Activated CD4-positive, alpha-beta T cell treated with anti-CD3 and anti-CD28 coated beads for 1 hour (primary cell): ENCODE measurements at places on chromosomes 5 and 9.

DNA sequence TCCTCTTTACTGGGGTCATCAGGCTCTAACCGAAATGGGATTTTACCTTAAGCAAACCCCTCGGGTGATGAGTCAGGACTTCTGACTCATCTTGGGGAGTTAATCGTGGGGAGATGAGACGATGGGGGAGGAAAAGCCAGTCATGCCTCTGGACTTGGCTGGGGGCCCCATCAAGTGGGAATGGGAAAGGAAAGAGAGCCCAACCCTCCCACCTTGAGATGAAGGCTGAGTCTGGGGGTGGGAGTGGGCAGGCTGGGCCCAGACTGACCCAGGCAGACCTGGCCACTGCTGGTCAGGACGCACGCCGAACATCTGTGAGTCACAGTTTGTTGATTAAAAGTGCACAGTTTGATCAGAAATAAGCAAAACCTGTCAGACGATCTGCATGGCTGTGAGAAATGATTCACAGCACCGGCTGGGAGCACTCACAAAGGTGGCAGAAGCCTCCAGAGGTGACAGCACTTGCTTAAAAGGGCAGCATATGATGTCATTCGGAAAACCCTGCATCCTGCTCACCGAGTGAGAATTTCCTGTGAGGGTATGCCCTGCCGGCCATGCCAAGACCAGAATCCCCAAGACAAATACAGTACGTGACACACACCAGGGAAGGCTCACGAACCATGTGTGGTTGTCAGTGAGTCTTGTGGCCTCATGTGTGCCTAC is 50.0 kb upstream of the SLC25A51 start:
- DNase-seq = no peak

DNA sequence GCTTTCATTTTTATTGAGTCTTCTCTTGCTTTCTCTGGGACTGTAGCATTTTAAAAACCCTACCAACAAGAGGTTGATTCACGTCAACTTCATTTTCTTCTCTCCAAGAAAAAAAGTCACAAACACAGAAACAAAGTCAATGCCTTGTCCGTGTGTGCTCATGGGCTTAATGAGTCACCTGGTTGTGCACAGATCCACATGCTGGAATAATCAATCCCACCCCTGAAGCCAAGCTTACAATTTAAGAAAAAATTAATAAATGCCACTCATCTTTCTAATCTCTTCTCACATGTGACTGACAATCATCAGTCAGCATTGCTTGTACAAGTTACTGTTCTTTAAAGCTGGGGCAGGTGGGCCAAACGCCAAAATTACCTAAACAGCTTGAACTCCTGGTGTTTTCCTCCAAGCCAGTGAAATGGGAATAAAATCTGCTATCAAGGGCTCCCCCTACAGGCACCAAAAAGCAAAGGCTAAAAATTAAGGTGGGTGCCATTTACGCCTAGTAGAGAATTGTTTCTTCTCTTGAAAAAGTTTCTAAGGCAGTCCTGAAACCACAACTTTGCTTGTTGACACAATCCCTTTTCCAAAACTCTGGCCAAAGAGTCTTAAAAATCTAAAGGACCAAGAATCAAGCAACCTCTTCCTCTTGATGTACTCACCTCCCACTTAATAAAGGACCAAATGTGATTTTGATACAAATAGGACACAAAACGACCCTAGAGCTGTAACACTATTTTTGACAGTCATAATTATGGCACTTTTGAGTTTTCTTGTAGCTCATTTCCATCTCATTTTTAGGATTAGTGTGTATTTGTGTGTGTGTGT is 21.3 kb downstream of the TRMO start:
- no peak for DNase-seq

DNA sequence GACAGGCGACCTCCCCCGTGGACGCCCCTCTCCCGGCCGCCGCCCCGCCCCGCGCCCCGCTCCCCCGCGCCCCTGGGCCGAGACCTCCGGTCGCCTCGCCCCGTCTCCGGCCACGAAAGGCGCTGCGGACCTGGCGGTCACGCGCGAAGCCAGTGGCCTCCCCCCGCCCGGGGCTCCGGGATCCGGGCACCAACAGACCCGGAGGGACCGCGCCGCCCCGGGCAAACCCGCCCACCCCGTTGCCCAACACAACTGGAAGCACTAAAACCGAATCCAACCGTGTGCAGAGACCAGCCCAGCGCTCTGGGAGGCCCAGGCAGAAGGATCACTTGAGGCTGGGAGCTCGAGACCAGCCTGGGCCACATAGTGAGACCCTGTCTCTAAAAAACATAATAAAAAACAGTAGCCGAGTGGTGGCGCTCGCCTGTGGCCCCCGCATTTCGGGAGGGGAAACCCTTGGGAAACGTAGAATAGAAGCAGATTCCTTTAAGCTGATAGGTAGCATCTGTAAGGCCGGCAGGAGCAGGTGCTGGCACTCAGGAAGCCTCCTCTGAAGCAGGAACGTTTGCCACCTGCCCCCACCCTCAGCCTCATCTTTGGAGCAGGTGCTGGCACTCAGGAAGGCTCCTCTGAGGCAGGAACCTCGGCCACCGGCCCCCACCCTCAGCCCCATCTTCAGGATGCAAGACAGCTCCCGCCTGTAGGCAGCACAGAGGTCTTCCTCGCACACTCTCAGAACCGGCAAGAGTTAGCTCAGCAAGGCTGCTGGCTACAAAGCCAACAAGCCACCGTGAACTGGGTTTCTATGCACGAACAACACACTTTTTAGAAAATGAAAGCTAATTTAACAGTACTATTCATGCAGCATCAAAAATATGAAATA is 4.6 kb upstream of the SLC9A3 start:
- DNase-seq = no peak

GRCh38 chr5:81469676-81470075 is 75.7 kb upstream of the ACOT12 start:
- no peak for DNase-seq

DNA sequence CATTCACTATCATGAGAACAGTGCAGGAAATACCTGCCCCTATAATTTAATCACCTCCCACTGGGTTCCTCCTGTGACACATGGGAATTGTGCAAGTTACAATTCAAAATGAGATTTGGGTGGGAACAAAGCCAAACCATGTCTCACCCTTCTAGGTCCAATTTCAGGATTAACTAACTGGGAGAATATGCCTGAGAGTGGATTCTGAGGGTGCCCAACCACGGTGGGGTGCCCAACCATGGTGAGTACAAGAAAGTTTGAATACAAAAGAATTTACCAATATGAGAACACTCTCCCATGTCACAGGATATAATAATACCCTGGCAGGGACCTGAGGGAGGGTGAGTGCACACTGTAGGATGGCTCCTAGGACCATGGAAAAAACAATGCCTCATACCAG is 17.2 kb upstream of the GDA start:
- no peak for DNase-seq

DNA sequence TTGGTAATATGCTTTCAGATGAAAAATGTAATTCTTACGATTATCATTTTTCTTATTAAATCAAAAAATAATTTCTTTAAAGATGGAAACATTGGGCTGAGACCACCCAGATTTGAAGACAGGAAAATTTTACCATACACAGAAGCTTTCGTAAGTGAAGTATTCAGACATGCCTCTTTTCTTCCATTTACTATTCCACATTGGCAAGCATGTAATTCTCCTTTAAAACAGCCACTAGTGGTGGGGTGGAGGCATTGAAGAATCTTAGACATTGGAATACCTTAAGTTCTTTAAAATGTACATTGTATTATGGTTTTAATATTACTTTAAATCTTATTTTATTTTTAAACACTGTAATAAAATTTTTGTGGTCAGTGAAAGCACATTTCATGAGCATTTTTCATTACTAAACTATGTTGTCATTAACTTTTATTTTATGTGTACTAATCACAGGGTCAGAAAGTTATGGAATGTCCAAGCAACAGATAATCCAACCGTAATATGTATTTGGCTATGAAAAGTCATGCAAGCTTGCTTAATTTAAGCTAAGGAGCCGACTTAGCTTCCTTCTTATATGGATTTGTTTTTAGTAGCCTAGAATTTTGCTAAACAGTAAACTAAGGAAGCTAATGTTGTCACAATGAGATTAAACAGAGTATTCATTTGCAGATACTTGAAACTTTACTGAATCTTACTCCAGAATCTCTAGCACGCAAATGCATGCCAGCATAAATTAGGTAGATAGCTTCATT is 97.4 kb upstream of the ALDH1A1 start:
- DNase-seq = no peak

DNA sequence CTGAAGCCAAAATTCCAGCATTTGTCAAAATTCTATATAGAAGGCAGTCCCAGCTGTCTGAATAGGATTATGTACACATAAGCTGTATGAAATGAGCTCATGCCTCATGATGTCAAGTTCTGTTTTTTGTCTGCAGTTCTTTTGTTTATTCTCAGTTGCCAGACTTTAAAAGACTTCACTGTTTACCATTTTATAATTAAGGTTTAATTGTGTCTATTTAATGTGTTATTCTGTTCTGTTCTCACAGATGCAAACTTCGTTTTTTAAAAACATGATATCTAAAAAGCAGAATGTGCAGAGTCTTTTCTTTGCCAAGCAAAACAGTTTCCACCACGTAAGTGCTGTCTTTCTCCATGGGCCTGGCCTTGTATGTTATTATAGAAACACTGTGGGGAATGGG is 31.1 kb downstream of the ERAP1 start:
- DNase-seq = no peak

- DNase-seq = no peak
Measured at GRCh38 chr5:76269259-76269931, 133.7 kb upstream of the IQGAP2 start.

- no peak for DNase-seq
Measured at GRCh38 chr5:125209650-125210049, 463.2 kb upstream of the ZNF608 start.

GRCh38 chr9:79166005-79166404 is 405.8 kb upstream of the TLE4 start:
- DNase-seq = no peak

GRCh38 chr5:125394661-125395280 is 648.3 kb upstream of the ZNF608 start:
- no peak for DNase-seq
